NCI-H1417 treated with DMSO at 0.1 percent for 48 hours (cell line): ENCODE measurements at places on chromosomes 5 and 9.

- no peak for DNase-seq
These were observed 76.6 kb downstream of the F2RL2 start for GRCh38 chr5:76546497-76547102.

GRCh38 chr5:76386360-76386759, 16.7 kb upstream of the IQGAP2 start:
- no peak for DNase-seq

DNA sequence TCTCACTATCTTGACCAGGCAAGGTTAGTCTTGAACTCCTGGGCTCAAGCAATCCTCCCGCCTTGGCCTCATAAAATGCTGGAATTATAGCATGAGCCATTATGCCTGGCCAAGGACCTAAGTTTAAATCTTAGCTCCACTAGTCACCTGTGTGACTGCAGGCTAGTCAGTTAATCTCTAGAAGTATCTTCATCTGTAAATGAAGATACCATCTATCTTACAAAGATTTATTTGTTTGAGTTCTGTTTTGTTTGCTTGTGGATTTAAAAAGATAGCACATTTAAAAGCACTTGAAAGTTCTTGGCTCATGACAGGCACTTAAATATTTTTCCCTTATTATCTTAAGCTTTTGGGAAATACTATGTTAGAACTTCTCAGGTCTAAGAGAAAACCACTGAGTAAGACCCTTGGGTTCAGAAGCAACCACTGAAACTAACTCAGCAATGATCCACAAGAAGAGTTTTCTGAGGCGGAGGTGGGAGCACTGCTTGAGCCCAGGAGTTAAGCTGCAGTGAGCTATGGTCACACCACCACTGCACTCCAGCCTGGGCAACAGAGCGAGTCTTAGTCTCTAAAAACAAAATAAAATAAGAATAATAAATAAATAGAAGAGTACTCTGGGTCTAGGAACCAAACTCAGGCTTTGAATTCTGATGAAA, 19.1 kb downstream of the TMEM245 start:
- DNase-seq, result no peak

DNA sequence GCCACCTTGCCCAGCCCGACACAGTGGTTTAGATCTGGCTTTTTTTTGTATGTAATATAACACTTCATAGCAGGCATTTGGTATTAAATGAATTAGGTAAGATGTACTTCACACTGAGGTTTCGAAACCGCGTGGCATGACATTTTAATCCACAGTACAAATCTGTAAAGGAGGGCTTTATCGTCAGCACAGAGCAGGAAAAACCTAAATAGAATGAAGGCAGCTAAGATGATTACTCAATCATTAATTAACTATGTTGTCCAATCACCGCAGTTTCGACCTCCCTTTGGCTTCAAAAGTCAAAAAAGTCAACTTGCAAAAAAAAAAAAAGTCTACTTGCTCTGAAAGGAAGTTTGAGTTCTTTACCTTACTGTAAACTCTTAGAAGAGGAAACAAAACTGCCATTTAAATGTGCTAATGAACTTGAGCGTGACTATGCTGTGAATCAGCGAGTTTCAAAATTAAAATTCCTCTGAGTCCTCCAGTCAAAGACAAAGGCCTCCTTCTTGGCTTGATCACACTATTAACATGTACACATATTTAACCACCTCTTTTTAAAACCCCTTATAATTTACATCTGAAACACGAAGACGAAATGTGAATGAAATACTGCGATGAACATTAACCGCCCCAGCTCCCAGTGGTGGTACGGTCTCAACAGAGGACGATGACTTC, 698 bp upstream of the SEC24A start:
- no peak for DNase-seq

GRCh38 chr5:73967347-73967746, 341.4 kb downstream of the ARHGEF28 start:
- DNase-seq, result no peak

GRCh38 chr9:85941622-85941940, 635 bp downstream of the NAA35 start:
- no peak for DNase-seq

- no peak for DNase-seq
These were observed 79.2 kb downstream of the KCTD16 start for GRCh38 chr5:144249755-144250464.

DNA sequence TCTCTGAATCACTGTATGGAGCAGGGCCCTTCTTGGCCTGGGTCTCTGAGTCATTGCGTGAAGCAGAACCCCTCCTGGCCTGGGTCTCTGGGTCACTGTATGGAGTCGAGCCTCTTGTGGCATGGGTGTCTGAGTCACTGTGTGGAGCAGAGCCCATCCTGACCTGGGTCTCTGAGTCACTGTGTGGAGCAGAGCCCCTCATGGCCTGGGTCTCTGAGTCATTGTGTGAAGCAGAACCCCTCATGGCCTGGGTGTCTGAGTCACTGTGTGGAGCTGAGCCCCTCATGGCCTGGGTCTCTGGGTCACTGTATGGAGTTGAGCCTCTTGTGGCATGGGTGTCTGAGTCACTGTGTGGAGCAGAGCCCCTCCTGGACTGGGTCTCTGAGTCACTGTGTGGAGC, 94.0 kb upstream of the RAPGEF1 start:
- no peak for DNase-seq

GRCh38 chr9:124873664-124874063, 11.7 kb downstream of the ARPC5L start:
- no peak for DNase-seq

- DNase-seq, result no peak
These were observed 524.9 kb upstream of the ITGA1 start for GRCh38 chr5:52262844-52263243.

GRCh38 chr9:114745879-114746550, 59.8 kb downstream of the TNFSF15 start:
- no peak for DNase-seq

GRCh38 chr5:134240421-134240962, 14.6 kb upstream of the PPP2CA start:
- no peak for DNase-seq

DNA sequence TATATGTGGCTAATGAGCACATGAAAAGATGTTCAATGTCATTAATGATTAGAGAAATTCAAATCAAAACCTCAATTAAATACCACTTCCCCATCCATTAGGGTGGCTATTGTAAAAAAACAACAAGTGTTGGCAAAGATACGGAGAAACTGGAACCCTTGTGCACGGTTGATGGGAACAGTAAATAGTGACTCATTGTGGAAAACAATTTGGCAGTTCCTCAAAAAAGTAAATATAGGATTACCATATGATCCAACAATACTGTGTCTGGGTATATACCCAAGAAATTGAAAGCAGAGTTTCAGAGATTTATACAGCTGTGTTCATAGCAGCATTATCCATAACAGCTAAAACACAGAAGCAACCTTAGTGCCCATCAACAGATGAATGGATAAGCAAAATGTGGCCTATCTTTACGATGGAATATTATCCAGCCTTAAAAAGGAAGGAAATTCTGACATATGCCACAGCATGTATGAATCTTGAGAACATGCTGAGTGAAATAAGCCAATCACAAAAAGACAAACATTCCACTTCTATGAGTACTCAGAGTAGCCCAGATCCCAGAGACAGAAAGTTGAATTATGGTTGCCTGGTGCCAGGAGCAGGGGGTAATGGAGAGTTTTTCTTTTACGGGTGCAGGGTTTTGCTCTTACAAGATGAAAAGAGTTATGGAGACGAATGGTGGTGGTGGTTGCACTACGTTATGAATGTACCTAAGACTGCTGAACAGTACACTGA, 41.4 kb upstream of the LRRC14B start:
- DNase-seq, result no peak
